ENCODE measurements at places on chromosomes 1 and 21.
A peak's percentile ranks its signal among the peaks of the same experiment; 100 is the strongest.

DNA sequence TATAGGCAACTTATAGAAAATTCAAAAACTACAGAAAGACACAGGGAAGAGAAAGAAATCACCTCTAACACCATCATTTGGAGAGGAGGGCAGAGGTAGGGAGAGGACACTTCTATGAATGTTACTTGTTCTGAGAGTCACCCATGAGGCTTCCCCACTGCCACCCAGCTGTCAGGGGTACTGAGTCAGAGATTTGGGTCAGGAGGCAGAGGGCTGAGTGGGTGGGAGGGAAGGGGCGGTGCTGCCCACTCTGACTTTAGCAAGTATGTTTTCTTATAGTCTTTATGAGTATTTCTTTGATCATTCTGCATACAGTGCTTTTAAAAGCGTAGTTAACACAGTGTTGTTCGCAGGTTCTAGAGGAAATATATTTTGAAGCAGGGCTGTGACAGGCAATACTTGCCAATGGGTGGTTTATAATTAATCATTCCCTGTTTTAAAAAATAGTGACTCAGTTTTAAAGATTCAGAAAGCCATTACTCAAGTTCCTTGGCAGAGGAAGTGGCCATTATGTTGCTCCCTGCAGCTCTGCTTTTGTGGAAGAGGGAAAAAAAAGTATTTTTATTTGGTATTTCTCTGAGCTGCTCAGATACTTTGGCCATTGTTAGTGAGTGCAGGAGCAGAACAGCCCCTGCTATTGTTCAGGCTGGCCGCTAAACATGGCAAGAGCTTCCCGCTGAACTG, 18.3 kb downstream of the IL6R start:
- no peak for DNase-seq

DNA sequence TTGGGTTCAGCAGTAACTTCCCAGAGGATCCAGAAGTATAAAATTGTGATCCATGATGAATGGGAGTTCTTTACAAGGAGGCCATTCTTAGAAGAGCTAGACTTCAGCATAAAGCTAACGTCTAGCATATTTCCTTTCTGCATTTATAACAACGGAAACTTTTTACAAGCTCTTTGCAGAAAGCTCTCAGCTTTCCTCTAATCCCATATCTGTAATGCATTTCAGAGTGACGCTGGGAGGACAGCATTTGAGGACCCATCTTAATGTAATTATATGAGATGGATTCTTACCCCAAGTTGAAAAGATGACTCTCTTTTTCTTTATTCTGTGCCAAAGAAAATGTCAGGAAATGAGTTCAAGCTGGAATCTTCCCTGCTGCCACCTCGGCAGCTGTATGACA, 132.0 kb upstream of the CACHD1 start:
- no peak for DNase-seq

DNA sequence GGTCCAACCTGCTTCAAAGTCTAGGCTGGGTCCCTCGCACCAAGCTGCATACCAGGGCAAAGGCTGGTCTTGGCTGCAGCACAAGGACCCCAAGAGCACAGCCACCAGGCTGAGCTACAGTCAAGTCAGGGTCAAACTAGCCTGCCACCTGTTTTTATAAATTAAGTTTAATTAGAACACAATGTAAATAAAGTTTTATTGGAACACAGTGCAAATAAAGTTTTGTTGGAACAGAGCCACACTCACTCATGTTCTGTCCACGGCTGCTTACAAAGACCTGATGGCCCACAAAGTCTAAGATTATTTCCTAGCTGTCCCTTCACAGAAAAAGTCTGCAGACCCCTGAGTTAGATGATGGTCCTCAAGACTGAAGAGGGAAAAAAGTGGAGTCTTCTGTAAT, 66.2 kb downstream of the MRPL37 start:
- DNase-seq, result no peak

- peak; percentile 70 for DNase-seq
Observed at GRCh38 chr1:15849775-15850324, 2.3 kb downstream of the SPEN start.

- no peak for DNase-seq
Observed at GRCh38 chr1:203649999-203650836, 23.6 kb downstream of the ATP2B4 start.

GRCh38 chr1:226677027-226678020, 61.8 kb downstream of the ITPKB start:
- no peak for DNase-seq

DNA sequence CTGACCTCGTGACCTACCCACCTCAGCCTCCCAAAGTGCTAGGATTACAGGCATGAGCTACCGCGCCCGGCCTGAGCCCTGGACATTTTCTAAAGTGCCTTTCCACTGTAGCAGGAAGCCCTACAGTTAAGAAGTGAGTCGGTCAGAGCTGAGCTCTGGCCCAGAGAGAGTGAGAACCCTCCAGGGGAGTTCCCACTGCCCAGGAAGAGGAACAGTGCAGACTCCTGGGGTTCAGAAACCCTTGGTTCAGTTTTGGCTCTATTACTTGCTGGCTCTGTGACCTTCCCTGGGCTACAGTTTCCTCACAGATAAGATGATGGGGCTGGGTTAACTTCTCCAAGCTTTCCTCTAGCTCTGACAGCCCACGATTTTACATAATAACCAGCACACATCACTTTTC, 20.9 kb downstream of the SLC9A1 start:
- DNase-seq, result no peak

- DNase-seq, result no peak
Observed at GRCh38 chr1:31443673-31444072, 30.7 kb downstream of the SERINC2 start.

DNA sequence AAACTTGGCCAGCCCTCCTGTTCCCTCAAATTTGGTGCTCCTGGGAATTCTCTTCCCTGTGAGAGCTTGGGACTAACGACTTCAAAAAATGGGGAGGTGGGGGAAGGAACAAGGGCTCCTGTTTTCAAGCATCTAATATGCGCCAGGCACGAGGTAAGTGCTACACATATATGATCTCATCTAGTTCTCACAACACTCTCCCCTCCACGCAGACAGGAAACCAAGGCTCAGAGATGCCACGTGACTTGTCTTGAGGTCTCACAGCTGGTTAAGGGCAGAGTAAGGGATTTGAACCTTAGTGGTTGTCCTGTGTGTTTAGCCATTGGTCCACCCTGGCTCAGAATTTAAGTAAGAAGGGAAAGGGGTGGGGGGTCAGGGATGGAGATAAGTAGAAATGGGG, 125.9 kb downstream of the DMRTB1 start:
- no peak for DNase-seq

DNA sequence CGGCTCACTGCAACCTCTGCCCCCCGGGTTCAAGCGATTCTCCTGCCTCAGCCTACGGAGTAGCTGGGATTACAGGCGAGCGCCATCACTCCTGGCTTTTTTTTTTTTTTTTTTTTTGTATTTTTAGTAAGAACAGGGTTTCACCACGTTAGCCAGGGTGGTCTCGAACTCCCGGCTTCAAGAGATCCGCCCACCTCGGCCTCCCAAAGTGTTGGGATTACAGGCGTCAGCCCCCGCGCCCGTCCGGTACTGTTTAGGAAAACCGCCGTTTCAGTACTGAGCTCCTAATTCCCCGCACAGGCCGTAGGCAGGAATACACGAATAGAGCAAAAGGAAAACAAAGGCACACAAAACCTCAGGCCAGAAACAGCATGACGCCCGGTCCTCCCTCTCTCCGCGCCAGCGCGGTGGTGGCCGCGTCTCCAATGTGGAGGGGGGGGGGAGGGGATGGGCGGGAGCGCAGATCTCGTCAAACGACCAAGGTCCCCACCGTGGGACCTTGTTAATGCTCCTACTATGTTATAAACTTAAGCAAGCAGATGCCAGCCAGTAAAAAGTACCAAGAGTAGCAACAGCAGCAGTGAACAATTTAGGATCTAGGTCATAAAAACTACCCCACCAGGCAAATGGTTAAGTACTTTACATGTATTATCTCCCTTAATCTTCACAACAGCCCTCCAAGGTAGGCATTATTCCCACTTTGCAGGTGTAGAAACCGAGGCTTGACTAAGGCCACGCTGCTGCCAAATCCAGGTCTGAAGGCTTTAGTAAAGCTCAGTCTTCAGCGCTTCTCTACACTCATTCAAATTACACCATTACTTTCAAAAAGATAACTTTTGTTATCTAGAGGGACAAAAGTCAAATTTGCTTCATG, 648 bp upstream of the ADAR start:
- peak; percentile 77 for DNase-seq

GRCh38 chr1:53732912-53733317, 6.0 kb downstream of the GLIS1 start:
- DNase-seq, result no peak

DNA sequence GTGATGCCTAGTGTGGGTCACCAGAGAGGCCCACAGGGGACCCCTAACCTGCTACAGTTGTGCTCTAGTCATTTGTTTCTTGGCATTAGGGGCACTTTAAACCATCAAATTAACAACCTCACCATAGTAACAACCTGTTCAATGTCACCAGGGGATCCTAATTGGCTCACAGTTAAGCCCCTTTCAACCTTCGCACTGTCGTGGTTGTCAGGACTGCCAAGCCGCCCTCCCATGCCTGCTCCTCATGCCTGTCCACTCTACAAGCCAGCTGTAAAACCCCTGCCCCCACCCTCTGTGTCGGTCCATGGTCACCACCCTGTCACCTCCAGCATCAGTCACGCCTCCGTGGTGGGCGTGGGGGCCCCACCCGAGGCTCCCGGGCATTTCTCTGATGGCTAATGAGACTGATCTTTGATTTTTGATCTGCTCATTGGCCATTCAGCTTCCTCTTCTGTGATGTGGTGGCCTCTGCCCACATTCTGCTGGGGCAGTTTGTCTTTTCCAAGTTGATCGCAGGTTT, 96.6 kb downstream of the WDR4 start:
- no peak for DNase-seq

DNA sequence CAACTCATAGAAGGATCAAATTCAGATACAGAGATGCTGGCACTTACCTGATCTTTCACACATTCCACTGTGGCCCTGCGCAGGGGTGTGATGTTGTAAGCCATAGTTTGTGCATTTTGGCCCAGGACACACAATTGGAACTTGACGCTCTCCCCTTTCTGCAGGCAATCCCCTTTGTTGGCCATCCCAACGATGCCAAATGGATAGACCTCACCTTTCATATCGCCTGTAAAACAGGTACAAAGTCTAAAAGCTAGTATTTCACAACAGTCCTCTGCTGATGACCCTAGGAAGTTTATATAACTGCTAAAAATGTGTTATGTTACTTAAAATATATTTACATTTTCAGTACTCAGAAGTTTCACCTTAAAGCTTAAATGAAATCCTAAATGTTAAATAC, 3.9 kb upstream of the NRAS start:
- DNase-seq, result no peak

DNA sequence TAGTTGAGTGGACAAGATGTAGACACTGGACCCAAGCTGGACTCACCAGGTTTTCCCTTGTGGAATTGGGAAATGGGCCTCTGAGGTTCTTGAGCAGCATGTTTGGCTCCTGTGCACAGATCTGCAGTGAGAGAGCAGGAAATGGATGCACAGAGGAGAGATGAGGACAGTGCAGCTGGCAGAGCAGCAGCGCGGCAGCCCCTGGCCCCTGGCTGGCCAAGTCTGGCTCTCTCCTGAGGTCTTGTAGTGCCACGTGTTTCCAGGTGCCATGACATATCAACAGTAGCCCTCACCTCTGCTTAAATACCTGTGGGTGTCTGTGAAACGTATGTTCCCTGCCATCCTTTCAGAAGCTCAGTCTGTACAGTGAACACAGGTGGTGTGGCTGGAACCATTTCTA, 19.2 kb upstream of the BCL10 start:
- DNase-seq, result no peak

DNA sequence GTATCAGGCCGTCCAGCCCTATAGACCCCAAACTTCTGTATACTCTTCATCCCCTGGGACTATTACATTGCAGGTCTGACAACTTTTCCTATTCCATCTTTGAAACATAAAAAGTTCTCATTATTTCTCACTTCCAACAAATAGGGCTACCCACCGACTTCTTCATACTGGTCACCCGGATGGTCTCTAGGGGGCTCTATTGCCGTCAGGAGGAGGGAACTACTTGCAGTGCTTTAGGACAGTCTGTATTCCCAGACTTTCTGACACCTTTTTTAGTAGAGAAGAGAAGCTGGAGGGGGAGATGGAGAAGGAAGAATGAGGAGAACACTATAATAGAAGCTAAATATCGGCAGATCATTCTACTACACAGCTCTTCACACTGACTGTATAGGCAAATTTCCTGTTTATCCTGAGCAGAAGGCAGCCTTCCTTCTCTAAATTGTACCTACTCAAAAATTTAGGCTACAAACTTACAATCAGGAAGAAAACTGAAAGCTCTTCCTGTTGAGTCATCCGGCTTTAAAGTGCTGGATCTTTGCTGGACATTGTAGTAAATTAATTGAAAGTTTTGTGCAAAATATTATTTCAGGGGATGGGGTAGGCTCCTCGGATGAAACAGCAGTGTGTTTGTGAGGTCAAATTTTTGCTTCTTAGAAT, 54.6 kb downstream of the CDC7 start:
- peak; percentile 1 for DNase-seq

DNA sequence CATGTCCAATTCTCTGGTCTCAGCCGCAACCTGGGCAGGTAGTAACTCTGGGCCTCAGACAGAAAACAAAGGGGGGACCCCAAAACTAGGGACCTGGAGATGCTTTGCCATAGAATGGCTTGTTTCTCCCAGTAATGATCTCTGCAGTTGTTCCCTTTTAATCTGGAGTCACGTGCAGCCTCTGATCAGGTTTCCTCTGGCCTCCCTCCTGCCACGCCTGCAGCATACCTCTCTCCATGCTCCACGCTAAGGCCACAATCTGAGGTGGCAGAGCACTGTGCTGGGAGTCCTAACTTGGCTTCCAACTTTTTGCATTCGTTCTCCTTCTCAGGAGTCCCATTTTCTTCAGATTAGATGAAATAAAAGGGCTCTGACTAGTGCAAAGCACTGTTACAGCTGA, 1.9 kb downstream of the PABPC4 start:
- DNase-seq, result peak; percentile 75

DNA sequence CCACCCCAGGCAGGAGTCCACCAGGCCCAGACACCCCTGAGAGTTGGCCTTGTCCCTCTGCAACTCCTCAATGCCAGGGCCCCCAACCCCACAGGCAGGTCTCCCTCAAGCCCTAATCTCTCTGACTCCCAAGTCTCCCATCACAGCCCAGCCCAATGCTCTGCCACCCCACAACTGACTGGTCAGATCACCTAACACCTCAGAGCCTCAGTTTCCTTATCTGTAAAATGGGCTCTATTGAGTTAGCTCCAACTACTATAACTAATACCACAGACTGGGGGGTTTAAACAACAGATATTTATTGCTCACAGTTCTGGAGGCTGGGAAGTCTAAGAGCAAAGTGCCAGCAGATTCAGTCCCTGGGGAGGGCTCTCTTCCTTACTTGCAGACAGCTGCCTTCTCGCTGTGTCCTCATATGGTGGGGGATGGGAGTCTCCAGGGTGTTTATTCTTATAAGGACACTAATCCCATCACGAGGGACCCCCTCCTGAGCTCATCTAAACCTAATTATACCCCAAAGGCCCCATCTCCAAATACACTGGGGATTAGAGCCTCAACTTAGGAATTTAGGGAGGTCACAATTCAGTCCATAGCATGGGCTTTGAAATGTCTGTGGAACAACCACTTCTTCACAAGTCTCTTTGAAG, 34.9 kb upstream of the ZC3H12A start:
- DNase-seq, result no peak

DNA sequence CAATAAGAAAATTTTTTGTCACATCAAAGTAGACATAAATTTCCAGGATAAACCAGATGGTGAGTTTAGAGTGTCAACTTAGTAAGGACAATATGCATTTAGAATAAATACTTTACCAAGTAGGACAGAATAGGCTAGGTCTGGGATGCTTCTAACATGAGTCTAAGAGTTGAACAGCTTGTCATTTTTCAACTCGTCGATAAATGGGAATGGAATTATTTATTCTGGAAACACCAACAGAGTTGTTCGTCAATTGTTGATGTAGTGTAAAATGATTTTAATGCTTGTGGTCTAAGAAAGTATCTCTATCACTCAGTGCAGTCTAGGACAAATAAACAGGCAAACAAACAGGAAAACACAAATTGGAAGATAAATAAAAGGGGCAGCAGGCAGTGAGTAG, 358.4 kb upstream of the ST6GALNAC5 start:
- DNase-seq, result no peak

All from NCI-H748 treated with DMSO at 0.1 percent for 48 hours (cell line).